ENCODE measurements at places on chromosomes 4 and X.

GRCh38 chr4:64584981-64585557 is 175.8 kb upstream of the TECRL start:
- no peak for DNase-seq

DNA sequence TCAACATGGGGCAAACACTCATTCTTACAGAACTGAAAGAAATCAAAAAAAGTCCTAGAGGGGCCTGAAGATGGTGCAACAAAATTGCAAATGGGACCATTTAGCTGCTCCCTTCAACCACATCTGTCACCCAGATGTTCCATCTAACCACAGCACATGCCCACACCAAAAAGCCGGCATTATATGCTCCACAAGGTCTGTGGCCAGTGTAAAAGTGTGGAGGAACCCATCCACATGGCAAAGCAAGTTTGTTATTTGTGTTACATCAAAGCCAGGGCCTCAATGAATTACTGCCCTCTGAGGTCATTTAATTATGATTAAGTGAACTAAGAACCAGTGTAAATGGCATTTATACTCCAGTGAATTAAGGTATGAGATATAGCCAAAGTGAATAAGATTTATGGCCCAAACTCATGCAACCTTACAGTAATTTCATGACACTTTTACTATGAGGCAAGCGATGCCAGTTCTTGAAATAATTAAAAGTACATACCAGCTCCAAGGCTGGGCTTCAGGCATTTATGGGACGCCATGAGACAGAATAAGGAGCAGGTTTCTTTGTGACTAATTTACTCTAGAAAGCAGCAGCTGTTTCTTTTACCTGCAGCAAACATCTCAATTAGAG is 48.7 kb upstream of the FGF16 start:
- DNase-seq, result no peak

DNA sequence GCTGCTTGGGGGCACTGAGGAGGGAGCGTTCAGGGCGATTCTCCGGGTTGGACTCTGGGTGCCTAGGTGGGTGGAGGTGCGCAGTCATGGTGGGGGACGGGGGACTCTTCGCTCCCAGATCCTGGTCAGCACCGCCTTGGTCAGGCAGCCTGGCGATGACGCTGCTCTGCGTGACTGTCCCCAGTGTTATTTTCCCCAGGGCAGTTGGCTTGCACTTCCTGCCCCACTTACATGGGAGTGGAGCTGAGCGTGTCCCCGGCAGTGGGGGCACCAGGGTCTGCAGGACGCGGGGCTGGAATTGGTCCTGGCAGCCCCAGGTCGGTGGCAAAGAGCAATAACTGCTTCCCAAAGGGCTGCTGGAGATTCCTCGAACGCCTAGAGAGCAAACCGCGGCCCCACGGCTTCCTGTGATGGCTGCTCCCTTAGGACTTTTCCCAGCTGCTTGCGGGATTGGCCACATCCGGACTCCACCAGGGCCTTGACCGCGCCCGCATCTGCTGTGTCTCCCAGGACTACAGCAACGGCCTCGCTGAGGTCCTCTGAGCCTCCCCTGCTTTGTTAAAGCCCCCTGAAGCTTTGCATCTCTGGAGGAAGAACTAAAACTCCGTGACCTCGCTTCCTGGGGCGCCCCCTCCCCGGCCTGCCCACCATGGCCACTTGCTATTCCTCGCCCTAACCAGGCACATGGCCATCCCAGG is 35.3 kb upstream of the GPR78 start:
- DNase-seq, result no peak

DNA sequence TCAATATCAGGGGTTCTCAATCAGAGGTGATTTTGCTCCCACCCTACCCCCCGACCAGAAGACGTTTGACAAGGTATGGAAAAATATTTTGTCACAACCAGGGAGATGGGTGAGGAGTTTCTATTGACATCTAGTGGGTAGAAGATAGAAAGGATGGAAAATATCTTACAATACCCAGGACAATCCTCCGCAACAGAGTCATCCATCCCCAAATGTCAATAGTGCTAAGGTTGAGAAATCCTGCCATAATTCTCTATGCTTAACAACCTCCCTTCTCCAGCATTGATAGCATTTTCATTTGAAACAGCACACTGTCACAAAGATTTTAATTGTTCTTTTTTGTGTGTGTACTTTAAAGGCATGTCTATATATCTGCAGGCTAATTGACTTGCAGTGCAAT is 890.5 kb downstream of the PDHA2 start:
- DNase-seq, result no peak

GRCh38 chr4:22997358-22998224 is 304.9 kb downstream of the GBA3 start:
- DNase-seq, result no peak

DNA sequence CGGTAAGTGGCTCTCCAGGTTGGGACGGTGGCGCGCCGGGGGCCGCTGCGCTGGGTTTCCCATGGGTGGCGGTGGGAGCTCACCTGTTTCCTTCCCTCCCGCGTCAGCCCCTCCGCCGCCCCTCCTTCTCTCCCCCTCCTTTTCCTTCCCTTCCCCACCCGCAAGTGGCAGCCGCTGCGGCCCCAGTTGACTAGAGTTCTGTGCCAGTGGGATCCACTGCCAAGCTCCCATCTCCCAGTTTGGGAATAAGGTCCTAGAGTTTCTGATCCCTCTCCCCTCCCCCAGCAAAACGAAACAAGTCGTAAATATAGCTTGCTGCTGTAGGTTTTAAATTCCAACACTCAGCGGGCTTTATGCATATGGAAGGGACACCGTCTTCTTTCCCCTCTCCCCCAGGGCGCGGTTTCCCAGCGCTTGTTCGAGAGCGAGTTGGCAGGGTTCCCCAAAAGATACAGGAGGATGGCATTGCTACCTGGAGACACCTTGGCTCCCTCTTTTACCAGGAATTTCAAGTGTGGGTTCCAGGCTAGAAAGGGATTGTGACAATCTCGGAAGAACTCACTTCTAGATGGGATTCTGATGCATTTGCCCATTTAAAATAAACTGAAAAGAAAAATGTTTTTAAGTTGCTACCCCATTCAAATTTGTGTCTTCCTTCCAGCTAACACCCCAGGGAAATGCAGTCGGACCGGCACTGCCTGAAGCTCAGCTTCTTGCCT is 1.2 kb downstream of the TLL1 start:
- DNase-seq, result no peak

GRCh38 chr4:118344801-118345200 is 8.0 kb downstream of the PRSS12 start:
- no peak for DNase-seq

DNA sequence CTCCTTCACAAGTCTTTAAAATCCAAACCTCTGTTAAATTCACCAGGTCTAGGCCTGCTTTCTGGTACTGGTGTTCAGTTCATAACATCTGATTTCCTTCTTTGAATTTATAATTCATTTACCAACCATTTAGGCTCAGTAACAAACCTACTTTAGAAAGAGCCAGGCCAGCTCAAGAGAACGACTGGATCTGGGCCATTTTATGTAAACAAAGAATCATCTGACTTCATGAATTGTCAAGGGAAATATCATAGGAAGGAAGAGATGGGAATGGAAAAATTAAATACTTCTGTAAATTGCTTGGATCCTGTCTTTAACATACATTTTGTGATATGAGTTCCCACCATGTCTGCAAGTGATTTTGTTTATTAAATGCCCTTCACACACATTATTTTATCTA is 36.5 kb downstream of the DCHS2 start:
- DNase-seq, result no peak

GRCh38 chr4:152421576-152421975 is 114.3 kb downstream of the FBXW7 start:
- DNase-seq, result no peak

- no peak for DNase-seq
Measured at GRCh38 chr4:17480210-17480927, 31.5 kb downstream of the QDPR start.

DNA sequence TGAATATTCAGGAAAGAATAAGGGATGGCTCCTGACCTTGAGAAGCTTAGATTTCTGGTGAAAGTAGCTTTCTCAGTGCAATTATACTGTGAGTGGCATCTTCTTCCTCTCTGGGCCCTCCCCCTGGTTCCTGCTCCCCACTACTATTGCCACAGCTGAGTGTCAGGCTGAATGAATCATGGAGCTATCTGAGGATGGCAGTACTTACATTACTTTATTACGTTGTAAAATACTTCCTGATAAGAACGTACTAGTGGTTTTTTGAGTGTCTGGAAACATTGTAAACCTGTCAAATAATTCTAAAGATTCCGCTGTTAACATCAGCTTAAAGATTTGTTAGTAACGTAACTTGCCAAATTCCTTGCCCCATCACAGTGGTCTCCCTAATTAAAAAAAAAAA is 36.2 kb downstream of the ARHGAP10 start:
- no peak for DNase-seq

DNA sequence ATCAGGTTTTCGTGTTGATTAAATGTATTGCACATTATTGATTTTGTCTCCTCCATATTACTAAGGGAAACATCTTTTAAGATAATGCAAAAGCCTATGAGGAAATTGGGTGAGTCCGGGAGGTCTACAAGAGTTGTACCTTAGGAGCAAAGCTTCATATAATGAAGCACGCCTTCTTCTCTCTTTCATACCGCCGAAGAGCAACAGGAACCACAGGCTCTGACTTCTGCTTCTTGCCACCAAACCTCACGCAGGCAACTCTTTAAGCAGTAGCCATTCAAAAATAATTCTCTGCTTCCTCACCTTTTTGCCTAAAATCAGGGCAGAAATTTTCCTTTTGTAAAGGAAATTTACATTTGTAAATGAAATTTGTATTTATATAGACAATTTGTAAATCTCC is 139.6 kb downstream of the SPRY1 start:
- no peak for DNase-seq

DNA sequence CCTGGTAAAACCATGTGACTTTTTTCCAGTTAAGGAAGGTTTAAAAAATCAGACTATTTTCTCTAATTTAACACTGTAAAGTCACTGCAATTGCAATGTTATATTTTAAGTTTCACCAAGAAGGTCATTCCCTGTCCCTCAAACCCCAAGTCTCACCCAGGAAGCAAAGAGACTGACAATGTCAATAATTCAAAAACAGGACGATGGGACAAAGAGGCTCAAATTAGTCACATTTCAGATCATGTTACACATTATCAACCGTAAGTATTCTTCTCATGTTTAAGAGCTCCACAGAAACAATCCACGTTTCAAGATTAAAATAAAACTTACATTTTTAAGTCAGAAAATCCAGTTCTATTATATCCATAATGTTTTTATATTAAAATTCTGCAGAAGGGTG is 13.2 kb downstream of the SHISA3 start:
- DNase-seq, result no peak

GRCh38 chrX:40176351-40177116 is 78.8 kb upstream of the BCOR start:
- peak; percentile 64 for DNase-seq

- DNase-seq, result no peak
Measured at GRCh38 chr4:84808332-84808731, 158.2 kb downstream of the WDFY3 start.

GRCh38 chr4:152328582-152328981 is 207.3 kb downstream of the FBXW7 start:
- DNase-seq, result no peak
